ENCODE measurements at places on chromosomes 12 and 14.

- no peak for DNase-seq
Observed at GRCh38 chr12:81518638-81519037, 240.5 kb downstream of the PPFIA2 start.

DNA sequence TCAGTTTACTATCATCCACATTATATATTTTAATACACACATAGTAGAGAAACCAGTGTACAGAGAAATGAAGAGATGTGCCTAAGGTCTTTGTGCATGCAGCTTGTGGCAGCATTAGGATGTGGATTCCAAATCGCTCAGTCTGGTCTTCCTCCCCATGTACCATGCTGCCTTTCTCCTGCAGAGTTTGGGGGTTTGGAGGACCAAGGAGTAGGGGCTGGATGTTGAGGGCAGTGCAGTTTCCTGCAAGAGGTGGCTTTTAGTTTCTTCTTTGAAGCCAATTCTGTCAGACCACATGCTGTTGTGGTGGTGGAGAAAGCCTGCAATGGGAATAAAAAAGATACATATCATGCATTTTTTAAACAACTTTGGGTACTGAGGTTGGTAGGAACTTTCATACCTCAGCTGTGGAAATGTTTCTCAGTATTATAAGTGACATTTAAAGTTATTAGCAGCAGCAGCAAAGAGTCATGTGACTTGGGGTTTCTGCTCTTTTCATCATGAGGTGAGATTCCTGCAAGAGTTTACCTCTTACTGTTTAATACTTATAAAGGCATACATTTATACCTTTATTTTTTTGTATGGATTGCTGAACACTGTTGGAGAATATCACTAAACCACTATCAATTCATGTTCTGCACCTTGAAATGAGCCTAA lies 34.4 kb downstream of the TESPA1 start:
- DNase-seq: no peak

DNA sequence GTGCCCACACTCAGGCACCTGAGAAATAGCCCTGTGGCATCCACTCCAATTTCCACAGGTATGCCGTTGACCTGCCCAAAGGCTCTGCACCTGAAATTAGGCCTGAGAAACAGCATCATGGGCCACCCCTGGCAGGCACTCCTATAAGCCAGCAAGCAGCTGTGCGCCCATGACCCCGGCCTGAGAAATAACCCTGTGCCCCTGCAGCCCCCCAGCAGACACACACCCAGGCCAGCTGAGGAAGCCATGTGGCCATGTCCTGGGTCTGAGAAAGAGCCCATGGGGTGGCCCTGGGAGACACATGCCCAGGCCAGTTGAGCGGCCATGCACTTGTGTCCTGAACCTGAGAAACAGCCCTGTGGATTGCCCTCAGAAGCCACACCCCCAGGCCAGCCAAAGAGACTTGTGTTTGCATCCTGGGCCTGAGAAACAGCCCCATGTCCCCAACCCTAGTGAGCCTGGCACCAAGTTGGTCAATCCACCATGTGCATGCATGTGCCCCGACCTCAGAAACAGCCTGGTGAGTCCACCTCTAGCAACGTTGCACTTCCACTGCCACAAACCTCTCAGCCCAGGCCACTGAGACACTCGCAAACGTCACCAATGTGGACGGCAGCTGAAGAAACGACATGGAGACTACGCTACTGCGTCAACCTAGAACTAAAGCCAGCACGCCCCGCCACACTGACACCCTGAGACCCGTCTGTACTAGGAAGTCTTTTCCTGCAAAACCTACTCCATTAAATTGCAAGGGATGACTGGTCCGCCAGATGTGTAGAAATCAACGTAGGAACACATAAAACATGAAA lies 411.9 kb downstream of the TMEM121 start:
- DNase-seq: no peak

DNA sequence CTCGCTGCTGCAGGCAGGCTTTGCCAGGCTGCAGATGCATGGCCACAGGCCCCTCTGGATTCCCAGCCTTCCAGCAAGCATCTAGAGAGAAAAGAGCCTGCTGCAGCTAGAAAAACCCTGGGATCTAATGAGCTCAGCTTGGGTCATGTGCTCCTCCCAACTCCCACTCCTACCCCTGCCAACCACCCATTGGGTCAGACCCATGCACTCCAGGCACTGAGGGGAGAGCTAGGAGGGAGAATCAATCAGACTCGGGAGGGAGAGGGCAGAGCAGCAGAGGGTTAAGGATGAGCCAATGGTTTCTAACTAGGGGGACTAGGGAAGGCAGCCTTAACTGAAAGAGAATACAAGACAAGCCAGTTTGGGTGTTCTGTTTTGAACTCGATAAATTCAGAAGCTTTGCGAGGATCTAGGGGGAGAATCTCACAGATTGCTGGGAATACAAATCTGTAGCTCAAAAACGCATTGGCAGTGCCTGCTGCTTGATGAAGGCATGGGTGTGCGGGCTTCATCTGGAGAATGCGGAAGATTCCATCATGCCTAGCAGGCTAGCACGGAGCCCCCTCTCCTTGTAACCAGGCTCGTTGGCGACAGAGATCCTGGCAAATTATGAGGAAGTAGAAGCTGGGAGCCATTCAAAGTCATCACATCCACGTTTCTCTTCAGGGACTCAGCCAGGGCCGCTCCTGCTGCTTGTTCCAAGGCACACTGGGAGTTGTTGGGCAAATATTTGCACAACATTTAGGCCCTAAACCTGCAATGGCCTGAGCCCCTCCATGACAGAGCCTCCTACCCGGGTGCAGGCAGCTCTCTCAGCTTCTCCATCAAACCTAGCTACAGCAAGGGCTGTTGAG lies 56.4 kb downstream of the VCPKMT start:
- no peak for DNase-seq

GRCh38 chr12:52728374-52728773 lies 25.1 kb upstream of the KRT77 start:
- DNase-seq: no peak

GRCh38 chr12:48077111-48077510 lies 28.8 kb downstream of the SENP1 start:
- no peak for DNase-seq
